ENCODE measurements at places on chromosomes 1 and 21.

DNA sequence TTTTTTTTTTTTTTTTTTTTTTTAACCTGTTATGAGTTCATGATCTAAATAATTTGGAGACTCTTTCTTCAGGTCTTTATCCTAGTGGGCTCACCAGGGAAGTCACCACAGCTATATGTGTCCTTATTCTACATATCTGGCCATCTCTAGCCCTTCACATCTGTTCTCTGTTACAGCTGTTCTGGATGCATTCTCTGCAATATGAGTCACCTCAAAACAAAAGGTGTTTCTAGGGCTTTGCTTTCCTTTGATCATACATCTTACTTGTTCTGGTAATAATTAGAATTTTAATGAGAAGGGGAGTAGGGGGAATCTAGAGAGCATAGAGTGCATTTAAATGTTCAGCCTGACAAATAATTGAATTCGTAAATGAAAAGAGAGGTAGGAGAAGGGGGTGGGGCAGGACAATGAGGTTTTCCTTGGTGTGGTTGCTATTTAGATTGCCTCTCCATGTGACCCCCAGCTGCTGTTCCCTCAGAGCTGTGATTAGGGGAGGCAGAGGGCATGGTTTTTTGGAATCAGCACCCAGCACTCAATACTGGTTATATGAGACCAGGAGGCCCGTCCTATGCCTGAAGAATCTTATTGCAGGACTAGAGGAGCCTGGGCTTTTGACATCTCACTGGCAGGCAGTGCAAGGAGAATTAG lies 8.0 kb downstream of the SYT6 start:
- DNase-seq = no peak

- no peak for DNase-seq
These were observed 144.1 kb downstream of the TNR start for GRCh38 chr1:175599212-175599705.

GRCh38 chr1:58941471-58942289 lies 157.8 kb upstream of the JUN start:
- no peak for DNase-seq

DNA sequence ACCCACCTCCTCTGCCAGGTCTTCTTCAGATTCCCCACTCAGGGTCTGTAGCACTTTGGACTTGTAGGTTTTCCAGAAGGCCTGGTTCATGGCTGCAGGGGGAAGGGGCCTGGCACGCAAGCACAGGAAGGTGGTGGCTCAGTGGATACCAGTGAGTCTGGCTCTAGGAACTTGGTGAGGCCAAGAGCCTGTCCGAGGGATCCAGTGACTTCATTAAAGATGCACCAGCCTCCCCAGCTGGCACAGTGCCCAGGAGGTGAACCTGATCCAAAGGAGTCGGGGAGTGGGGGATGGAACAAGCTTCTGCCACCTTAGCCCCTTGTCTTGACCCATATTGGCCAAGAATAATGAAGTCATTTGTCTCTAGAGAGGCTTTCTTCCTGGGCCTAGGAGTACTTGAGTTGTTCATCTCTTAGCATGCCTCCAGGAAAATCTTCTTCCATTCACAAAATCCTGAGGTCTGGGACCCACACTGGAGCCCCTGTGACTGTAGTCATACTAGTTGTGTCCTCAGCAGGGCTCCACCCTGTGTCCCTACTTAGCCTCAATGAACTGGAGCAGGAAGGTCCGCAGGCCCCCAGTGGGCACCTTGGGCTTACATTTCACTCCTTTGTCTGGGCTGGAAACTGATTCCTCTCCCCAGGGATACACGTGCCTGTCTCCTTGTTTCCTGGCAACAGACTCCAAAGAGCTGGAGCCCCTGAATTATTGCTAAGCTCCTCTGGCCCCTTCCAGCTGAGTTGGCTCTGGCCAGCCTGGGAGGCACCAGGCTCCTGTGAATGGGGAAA lies at the start of gene C1orf232:
Gene C1orf232 (minus strand): TSS at position 554 of the 788 bp plus-strand sequence. CDS start 464 bp downstream, at position 90.
- no peak for DNase-seq

- DNase-seq = no peak
These were observed 4.0 kb upstream of the TRIM11 start for GRCh38 chr1:228410671-228411070.

DNA sequence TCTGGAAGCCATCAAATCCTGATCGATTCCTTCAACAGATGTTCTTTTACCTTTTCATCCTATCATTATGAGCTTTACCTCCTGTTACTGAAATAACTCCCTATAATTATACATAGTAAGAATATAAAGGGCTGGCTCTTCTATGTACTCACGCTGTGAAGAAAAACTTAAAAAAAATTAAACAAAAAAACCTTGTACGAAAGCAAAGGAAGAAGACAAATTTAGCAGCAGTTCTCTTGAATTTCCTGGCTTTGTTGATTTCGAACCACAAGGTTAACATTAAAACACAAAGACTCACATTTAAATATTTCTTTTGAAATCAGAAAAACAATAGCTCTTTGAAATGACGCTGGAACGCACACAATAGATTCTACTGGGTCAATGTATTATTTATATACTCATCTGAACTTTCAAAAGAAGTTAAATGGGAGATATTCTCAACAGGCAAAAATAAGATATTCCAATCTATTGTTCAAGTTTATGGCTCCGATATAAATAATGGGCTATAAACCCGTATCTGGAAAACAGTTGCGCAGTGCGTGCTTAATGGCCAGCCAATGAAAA lies 13.6 kb upstream of the SPEN start:
- DNase-seq = no peak

GRCh38 chr1:212188599-212189351 lies 96.4 kb upstream of the PPP2R5A start:
- DNase-seq = no peak

DNA sequence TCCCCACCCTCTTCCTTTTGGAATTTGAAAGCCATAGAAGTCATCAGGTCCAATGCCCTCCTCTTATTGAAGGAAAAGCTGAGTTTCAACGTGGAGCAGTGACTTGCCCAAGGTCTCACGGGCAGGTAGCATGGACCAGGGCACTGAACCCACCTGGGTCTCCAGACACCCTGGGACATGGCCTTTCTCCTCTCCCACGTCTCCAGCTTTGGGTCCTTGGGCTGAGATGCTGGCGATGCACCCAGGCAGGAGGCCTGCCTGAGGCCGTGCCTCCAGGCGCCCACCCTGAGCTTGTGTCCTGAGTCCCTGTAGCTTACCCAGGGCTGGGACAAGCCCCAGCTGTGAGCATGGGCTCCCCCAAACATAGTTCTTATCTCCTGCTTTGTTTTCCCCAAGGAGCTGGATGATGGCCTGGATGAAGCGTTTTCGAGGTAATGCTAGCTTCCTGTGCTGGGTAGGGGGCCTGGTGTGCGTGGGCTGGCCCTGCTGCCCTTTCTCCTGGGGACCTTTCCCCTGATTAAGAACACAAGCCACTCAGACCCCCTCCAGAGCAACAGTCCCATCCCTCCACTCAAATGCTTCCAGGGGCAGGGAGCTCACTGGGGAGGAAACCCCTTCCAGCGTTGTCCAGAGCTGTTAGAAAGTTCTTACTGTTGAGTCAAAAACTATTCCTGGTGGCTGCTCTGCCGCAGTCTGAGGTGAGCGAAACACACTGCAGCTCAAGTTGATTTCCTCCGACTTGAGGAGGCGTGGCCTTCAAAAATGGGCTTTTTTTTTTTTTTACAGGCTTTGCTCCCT lies 21.6 kb downstream of the LDLRAP1 start:
- DNase-seq = no peak

DNA sequence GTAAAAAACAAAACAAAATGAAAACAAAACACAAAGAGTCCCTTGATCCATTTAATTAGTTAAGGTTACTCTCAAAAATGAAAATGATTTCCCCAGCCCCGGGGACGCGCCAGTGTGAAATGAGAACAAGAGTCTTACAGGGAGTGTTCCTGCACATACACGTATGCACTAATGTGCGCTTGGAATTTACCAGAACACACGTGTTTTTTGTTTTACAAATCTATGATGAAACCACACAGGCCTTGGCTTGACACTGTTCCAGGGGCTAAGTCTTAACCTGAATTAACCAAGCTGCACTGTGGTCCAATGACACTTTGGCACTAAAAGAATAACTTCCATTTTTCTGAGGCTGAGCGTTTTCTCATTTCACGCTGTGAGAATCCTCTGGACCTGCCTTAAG lies 63.7 kb downstream of the SLC45A1 start:
- DNase-seq = no peak

GRCh38 chr1:54163051-54163450 lies 10.3 kb upstream of the CDCP2 start:
- no peak for DNase-seq

DNA sequence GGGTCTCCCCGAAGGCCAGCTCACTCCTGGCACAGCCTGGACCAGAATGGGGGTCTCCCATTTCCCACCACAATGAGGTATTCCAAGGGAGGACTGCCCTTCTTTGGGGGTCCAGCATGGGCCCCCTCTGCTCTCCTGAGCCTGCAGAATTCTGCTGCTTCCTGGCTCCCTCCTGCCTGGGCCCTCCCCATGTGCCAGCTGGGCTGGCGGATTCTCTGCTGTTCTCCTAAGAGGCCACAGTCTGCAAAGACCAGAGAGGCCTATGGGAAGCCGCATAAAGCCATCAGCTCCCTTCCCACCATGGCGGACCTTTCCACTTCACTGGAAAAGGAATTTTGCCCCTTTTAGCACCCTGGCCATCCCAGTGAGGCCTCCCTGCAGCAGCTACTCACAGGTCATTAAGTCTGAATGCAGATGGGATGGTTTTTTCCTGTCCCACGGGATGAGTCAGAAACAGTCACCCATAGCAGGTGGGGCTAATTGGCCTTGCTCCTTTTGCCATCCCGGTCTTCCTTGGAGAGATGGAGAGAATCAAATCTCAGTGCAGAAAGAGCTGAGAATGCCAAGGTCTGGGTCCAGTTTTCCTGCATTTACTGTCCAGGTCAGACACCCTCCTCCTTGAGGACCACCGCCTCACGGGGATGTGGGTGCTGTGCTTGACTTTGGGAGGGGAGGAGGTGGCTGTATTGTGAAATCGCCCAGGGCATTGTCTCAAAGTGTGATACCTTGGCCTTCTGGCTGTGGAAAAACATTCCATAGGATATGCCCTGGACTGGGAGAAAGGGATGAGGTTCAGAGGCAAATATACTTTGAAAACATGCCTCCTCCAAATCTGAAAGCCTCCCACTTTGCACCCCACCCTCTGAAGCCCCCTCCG lies 23.2 kb downstream of the MYBPH start:
- no peak for DNase-seq

DNA sequence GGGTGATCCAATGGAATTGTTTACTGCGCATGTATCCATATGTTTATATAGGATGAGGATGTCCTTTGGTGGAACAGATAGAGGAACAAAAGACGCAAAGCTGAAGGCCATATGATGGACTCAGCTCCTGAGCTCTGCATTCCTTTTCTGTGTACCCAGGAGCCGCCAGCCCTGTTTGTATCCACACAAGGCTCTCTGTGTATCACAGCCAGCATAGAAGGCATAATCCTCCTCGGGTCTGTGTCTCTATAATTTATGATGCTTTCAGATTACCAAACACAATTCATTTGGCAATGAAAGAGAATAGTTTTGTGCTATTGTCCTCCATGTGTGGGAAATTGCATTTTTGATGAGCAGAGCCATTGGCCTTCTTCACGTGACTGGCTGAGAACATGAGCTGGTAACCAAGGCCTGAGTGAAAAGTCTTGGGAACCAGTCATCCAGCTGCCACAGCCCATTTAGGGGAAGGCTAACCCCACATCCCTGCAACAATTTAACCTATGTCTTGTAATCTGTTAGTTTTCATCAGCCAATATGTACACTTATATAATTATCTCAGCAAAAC lies 119.2 kb downstream of the PBX1 start:
- DNase-seq = no peak

GRCh38 chr1:228354390-228355320 lies 52.0 kb downstream of the TRIM11 start:
- DNase-seq = no peak

- no peak for DNase-seq
These were observed 150.6 kb downstream of the GABPA start for GRCh38 chr21:25885405-25885804.

DNA sequence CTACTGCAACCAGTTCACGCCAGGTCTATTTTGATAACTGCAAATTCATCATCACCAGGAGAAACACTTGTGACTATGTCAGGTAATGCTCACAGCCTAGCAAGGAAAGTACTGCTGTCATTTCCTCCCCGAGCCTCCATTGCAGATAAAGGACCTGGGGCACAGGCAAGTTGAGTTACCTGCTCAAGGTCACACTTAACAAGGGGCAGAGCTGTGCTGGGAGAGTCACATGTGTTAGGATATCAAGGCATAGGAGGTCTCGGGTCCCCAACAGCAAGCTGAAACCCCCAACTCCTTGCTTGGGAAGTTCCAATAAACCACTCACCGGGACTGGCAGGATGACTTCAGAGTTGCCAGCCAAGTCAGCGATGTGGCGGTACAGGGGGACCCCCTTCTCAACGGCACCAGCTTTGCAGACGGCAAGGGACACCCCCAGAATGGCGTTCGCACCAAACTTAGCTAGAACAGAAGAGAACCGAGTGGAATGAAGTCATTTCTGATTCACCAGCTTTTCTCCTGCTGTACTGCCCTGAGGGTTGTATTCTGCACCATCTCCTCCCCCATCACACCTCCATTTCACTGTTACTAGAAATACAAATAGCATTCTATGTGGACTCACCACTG lies 11.6 kb downstream of the ENO1 start:
- DNase-seq = no peak

DNA sequence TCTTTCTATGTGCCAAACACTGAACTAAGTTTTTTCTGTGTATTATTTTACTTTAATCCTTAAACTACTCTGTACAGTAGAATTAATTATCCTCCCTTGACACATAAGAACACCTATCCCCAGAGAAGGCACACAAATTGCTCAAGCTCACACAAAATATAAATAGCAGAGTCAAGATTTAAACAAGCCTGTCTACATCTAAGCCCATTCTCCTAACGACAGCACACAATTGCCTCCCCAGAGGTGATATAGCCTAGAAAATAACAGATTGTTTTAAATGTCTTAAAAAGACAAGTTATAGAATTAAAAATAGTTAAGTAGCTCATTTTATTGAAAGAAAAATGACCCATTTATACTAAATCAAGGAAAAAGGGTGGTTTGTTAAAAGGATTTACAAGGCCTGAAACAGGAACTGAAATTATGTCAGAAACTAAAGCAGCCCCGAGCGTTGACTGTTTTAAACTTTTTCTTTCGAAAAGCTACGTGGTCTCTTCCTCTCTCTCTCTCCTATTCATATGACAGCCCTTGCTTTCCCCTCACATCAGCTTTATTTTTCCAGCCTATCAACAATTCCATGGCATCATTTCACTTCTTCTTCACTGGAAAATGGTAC lies 30.5 kb downstream of the TNFSF18 start:
- DNase-seq = no peak

DNA sequence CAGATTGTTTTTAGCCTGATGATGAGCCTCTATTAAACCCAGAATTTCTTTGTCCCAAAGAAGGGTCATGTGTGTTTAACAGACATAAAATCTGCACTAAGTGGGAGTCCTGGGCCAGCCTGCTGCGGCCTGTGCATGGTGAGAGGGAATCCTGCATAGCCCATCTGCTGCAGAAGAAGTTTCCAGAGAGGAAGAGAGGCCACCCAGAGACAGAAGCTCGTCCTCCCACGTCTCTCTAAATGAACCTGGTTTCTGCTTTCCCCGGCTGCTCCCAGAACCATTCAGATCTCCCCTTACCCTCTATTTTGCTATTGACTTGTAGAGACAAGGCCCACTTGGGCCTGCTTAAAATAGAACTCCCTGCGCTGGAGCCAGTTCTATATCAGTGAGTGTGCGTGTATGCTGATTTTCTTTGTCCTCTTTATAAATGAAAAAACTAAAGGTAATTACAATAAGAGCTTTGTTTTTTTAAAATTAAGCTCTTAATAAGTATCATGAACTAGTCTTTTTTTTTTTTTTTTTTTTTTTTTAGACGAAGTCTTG lies 142.8 kb upstream of the RAB4A start:
- DNase-seq = no peak

GRCh38 chr1:104341944-104342343 lies 592.2 kb downstream of the AMY1C start:
- DNase-seq = no peak

GRCh38 chr21:16211339-16212303 lies 481.8 kb downstream of the USP25 start:
- DNase-seq = no peak
